Dermis microvascular lymphatic vessel endothelial cell (primary cell): ENCODE measurements at places on chromosomes 11 and 22. TPM values are rescaled to one million over a fixed set of nuclear protein-coding genes. Genes with fewer than 3 reads are reported as not detected.

Gene NXPE4
- not detected in 2 replicates for total RNA-seq

Gene POLR2F
- total RNA-seq: 38.8 and 44.9 TPM in 2 replicates

Gene GNAZ
- total RNA-seq: 0.38 and 0.51 TPM in 2 replicates

Gene VWA5A
- 3.6 and 4.6 TPM in 2 replicates for total RNA-seq

Gene CFL1
- total RNA-seq: 976 and 1,057 TPM in 2 replicates

Gene ART1
- not detected in 2 replicates for total RNA-seq

Gene KRTAP5-1
- not detected in 2 replicates for total RNA-seq

Gene LRRC56
- total RNA-seq: 0.26 and 0.51 TPM in 2 replicates

Gene TIMP3
- 116 and 341 TPM in 2 replicates for total RNA-seq

Gene MMP3
- total RNA-seq: not detected in 2 replicates

Gene CD6
- total RNA-seq: 0.13 TPM in 1 of 2 replicates, not detected in the other

Gene PVALB
- total RNA-seq: not detected in 2 replicates

Gene GLYAT
- total RNA-seq: not detected in 2 replicates

Gene OTOG
- total RNA-seq: not detected in 2 replicates
